ENCODE measurements at places on chromosomes 4 and X.

- no peak for DNase-seq
These were observed 183.6 kb upstream of the FTHL17 start for GRCh38 chrX:31255310-31256033.

- no peak for DNase-seq
These were observed 440.2 kb downstream of the INPP4B start for GRCh38 chr4:142405695-142406498.

DNA sequence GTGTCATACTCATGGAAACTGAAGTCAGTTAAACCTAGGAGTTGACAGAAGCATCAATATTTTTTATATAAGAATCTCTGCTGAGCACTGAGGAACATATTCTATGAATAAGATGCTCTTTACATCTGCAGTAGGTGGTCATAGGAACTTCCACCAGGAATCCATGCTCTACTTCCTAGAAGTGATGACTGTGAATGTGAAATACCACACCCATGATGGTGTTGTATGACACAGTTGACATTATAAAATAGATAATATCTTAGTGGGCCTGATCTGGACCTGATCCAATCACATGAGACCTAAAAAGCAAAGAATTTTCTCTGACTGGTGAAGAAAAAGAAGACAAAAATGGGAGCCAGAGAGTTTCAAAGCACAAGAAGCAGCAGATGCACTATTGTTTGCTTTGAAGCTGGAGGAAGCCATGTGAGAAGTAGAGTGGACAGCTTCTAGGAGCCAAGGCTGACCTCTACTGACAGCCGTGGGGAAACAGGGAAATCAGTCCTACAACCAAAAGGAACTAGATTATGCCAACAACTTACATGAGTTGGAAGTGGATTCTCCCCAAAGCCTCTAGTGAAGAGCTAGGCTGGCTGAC is 68.6 kb upstream of the HS3ST1 start:
- DNase-seq = no peak

- DNase-seq = no peak
These were observed 65.7 kb downstream of the SEL1L3 start for GRCh38 chr4:25797136-25797535.

- no peak for DNase-seq
These were observed 176.6 kb downstream of the DHRSX start for GRCh38 chrX:2324151-2324550.

- DNase-seq = peak; percentile 71
These were observed 811 bp downstream of the ANKRD50 start for GRCh38 chr4:124711471-124712371.

DNA sequence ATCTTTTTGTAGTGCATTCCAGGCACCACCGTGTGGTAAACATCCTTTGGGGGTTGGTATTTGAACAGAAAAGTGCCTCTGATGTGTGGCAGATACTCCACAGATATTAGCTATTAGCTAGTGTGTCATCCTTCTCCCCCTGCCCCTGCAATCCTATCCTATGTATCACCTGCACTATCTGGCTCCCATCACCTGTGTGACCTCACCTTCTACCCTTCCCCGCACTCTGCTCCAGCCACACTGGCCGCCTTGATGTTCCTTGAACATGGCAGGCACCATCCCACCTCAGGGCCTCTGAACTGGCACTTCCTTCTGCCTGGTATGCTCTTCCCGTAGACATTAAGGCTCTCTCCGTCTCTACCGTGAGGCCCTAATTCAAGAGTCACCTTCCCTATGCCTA is 3.7 kb downstream of the ELK1 start:
- DNase-seq = no peak

DNA sequence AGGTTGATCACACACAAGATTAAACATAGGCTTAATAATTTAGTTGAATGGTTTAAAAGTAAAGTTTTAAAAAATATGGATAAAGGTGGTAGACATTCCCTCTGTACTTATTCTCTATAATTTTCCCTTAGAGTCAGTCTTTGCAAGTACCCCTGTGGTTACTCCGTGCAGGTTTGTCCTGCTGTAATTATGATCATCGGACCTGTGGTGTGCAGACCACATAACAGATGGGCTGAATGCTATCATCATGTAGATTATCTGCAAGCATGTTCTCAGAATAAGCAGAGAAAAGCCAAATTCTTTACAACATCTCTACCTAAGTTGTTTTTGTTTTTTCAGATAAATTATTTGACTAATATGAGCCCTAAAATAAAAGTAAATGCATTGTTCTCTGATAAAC is 146.8 kb downstream of the FSTL5 start:
- DNase-seq = no peak

DNA sequence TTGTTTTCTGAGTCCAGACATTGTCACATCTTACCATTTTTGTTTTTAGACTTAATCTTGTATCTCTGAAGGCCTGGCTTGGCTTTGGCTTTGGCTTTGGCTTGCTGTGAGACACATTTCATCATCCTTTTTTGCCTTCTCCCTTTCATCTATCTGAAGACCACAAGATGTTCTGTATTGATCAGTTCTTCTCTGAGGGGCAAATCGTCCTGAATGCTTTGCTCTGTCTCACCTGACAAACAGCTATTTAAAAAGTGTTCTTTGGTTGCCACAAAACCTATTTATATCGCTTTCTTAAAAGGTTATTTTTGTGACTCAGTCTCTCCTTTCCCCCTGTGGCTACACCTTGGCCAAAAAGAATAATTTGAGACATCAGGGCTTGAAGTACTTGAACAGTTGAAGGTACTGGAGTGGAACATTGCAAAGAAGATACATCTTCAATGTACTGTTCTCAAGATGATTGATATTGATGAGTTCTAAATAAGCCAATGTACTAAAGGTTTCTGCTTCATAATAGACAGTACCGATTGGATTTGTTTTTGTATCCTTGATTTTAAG is 80.7 kb downstream of the ALG13 start:
- no peak for DNase-seq

DNA sequence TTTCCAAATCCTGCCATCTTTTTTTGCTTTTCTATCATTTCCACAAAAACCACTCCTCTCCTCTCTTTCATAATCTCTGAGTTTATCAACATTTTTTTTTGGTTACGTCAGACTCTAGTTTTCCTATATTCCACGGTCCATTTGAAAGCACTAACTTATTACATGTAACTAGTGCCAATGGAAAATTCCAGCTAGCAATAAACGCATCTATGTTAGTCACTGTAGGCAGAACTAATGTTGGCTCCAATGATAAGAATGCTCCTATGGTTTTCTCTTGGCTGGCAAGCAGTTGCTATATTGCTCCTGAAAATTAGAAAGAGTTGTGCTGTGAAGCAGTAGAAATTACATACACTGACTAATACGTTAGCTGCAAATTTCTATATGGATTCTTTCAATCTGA is 634.6 kb upstream of the FTHL17 start:
- no peak for DNase-seq

- no peak for DNase-seq
These were observed 155.4 kb downstream of the AFAP1 start for GRCh38 chr4:7784131-7784870.

DNA sequence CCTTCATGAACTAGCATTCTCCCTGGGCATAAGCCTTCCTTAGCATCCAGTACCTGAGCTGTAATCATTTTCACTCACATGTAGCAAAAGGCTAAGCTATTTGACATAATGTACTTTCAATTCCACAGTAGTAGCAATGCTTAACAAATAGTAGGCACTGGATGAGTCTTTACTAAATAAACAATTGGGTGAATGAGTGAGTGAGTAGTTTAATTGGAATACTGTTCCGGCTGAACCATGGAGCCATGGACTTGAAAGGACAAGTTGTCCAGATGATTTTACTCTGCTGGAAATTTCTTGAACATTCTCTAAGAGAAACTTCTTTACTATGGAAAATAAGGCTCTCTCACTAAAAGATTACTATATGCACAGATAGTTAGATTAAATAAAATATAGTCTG is 159.3 kb downstream of the FAM47B start:
- DNase-seq = no peak

DNA sequence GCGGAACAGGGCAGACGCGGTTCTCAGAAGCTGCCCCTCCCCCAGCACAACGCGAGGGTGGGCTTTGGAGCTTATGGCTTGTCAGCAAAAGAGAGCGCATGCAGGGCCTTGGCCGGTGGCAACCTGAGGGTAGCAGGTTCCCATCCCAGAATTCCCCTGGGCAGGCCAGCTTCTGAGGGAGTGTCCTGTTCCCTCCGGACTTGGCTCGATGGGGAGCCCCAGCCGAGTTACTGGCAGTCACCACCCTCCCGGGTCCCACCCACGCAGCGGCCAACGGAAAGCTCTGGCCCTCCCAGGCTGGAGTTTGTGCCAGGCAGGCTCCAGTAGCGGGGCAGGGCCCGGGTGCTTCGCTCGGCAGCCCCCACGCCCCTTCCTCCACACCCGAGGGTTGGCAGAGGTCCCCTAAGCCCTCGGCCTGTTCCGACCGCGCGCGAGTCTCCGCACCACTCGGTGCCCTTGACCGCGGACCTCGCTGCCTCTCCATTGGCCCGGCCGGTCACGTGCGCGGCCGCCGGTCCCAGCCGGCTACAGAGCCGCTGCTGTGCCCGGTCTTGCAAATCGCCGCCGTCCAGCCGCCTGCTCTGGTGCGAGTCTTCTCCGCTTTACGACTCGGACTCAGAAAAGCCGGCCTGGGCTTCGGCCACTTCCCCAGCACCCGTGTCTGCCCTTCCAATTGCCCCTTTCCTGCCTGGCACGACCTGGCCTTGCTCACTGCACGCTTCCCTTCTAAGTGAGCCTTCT is 20.9 kb upstream of the MTM1 start:
- DNase-seq = peak; percentile 47

GRCh38 chr4:24076811-24077210 is 187.0 kb upstream of the PPARGC1A start:
- DNase-seq = no peak

DNA sequence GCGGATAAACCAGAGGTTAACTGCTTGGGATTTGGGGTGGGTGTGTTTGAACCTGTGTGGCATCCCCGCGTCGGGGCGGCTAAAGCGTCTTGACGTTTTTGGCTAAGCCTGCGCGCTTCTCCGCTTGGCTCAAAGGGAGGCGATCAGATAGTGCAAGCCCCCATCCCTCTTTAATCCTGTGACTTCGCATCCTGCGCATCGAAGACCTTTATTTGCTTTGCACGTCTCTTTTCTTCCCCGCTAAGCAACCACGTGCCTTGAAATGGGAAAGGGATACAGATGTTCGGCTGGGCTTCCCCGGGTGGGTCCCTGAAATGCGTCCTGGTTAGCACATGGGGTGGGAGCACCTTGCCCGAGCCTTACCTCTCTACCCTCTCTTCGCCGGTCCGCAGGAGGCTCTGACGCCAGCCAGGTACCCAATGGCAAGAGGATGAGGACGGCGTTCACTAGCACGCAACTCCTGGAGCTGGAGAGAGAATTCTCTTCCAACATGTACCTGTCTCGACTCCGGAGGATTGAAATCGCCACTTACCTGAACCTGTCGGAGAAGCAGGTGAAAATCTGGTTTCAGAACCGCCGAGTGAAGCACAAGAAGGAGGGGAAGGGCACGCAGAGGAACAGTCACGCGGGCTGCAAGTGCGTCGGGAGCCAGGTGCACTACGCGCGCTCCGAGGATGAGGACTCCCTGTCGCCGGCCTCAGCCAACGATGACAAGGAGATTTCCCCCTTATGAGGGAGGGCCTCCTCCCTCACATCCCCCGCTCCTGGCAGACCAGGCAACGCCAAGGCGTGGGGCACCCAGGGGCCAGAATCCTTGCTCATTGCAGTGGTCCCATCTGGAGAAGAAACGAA is 1.5 kb downstream of the GSX2 start:
- no peak for DNase-seq

DNA sequence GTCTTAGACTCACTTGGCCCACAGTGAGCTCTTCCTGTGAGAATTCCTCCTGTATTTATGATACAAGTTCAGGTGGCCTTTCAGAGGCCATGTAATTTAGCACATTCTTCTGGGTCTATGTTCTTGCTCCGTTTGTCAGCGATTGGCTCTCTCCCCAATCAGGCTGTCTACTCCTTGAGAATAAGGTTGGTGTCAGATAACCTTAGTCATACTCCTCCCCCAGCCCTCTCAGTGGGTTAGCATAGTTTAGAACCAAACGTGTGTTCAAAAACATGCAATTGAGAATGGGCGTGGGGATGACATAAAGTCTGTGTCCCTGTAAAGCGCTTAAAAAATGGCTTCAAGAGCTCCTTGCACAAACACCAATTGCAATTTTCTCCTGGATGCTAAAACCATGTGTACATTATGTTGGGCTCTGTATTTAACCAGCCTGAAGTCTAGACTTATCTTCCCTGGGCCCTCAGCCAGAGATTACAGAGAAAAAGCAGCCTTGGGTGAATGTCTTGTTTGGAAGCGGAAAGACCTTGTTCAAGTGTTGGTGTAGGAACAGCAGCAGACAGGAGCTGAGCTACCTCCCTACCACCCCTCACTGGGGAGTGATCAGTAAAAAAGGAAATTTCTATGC is 9.9 kb upstream of the CT47C1 start:
- DNase-seq = no peak

DNA sequence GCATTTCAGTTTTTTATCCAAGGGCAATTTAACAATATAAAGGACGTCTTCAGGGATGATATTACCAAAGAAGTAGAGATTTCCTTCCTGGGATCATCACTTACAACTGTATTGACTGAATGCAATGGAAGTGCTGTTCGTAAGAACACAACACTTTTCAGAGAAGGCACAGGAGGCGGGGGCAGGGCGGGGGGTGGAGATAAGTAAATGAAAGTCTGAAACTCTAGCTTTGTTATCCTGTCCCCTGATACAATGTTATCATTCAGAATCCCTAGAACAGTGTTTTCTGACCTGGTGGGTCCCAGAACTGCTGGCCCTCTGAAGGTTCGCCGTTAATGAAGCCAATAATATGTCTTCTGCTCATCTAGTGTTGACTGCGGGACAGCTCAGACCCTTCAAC is 124.6 kb downstream of the NSUN7 start:
- DNase-seq = no peak

GRCh38 chr4:131137196-131137595 is 2011.9 kb upstream of the PCDH10 start:
- DNase-seq = no peak

GRCh38 chrX:2751291-2751690 is 549 bp upstream of the XG start:
- DNase-seq = no peak

DNA sequence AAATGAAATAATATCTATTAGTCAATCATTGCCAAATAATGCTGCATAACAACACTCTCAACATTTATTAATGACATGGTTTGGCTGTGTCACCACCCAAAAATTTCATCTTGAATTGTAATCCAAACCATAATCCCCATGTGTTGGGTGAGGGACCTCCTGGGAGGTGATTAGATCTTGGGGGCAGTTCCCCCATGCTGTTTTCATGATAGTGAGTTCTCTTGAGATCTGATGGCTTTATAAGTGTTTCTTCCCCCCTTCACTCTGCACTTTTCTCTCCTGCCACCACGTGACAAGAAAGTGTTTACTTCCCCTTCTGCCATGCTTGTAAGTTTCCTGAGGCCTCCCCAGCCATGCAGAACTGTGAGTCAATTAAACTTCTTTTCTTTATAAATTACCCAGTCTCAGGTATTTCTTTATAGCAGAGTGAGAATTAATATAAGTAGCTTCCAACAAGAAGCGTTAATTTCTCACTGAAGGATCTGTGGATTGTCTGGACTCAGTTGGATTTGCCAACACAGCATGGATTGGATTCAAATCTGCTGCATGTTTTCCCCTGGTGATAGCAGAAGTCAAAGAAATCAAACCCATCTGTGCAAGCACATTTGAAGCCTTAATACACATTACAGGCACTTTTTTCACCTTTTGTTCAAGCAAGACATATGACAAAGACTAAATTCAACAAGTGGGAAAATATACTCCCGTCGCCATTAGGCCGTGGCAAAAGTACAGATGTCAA is 216.6 kb downstream of the PDGFC start:
- DNase-seq = no peak

- DNase-seq = peak; percentile 3
These were observed 7.6 kb downstream of the SORCS2 start for GRCh38 chr4:7199771-7200441.

Data from BE2C (cell line).